ENCODE measurements at places on chromosomes 6 and 20. TPM values are rescaled to one million over a fixed set of nuclear protein-coding genes. Genes with fewer than 3 reads are reported as not detected.

The ITPR3 gene
- total RNA-seq: 36.6 TPM

The BPIFB4 gene
- not detected for total RNA-seq

The NHLRC1 gene
- total RNA-seq: 0.18 TPM

The TP53RK gene
- 13.6 TPM for total RNA-seq

The CCR6 gene
- not detected for total RNA-seq

The PLCB4 gene
- total RNA-seq: not detected

All from activated CD8-positive, alpha-beta T cell treated with anti-CD3 and anti-CD28 coated beads for 36 hours (primary cell).